ENCODE measurements at places on chromosomes 2 and 18.

DNA sequence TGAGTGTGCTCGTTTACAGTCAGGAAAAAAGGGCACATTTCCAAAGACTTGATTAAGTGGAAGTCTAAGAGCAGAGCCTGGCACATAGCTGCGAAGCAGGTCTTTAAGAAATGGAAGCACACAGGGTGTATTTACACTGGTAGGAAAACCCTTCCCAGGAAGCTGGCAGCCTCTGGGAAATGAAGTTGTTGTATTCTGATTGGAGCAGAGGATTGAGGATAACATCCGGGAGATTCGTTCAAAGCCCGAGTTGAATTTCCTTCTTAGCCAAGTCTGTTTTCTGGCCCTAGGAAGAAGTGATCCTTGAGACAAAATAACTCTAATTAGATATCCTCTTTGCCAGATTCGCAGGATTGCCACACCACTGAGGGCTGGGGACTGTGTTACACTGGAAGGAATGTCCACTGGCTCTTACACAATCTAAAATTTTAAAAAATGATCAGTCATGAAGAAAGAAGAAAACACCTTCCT lies 75.9 kb downstream of the ITGB1BP1 start:
- no peak for DNase-seq

DNA sequence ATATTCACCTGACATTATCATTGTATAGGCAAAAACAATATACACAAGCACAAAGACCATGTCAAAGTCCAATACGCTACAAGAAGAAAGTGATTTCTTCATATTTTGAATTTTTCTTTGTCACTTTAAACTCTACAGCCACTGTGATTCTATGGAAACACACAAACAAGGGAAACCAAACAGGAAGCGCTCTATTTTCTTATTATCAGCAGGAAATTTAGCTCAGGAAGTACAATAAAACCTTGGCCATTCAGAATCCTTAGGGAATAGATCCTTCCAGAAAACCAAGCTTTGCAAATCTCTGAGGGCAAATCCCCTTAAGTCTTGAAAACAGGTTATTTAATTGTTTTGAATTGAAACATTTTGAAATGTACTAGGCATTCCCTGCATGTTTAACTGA lies 336.2 kb downstream of the EPHA4 start:
- no peak for DNase-seq

DNA sequence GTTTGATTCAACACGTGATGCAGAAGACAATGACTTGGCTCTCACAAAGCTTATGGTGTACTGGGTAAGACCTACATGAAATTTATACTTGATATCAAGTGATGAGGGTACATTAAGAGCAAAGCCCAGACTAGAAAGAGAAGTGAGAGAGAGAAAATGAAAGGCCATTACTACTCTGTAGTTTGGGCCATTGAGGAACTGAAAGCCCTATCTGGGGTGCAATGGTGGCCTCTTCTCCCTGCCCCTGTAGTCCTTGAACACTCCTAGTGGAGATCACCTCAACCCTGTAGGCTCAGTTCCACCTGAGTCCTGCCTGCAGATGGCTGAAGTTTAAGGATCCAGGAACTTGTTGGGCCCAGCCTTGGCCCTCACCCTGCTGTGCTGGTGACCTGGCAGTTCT lies 569.8 kb upstream of the MEX3C start:
- no peak for DNase-seq

DNA sequence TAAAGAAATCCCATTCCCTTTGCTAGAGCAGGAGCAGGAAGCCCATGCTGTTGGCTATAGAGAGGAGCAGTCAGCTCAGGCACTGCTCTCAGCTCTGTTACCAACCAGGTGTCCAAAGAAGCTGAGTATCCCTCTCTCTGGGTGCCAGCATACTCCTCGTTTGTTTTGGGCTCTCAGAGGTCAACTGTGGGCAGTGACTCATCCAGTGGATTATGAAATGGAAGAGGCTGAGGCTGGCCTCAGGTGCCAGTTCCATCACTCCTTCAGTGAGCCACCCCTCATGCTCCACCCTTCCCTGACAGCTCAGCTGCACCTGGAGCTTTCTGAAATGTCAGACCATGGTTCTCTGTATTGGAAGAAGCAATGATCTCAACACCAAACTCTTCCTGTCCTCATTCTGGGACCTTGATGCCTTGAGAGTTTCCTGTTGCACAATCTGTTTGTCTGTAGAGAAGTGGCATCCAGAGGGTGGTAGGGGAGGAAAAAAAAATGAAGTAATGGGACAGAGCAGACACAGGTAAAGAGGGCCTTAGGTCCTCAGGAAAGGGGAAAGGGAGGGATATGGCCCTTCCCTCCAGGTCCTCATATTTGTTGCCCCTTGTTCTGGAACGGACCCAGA lies 31.2 kb upstream of the EN1 start:
- DNase-seq, result no peak

DNA sequence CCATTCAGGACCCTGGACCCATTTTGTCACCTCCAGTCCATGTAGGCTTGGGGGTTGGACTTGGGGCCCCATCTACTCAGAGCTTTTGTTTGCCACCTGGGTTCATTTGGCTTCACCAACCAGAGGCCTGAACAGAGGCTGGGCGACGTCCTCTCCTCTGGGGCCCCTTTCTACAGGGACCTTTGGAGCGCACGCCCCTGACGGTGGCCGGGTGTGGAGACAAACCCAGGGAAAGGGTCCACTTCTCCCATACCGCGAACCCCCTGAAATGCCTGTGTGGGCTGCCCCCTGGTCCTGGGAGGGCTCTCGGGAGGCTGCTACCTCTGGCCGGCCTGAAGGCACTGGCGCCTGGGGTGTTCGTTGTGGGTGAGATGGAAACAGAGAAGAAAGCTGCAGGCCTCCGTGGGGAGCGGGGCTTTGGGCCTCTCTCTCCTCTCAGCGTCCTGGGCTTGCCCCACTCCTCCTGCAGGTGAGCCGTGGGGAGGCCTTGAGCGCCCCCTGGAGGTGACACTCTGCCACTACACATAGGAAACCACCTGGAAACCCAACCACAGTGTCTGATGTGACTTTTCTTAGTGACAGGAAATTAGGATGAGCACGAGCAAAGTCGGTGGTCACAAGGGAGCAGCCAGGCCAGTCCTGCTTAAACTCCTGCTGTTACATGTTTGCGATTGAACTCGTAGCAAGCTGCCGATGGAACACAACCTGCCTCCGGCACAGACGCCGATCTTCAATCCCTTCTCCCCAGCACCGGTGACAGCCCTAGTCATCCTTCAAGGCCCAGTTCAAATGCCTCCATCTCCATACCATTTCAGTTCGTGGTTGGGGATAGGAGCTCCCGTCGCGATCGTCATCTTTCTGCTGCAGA lies 12.0 kb upstream of the NTSR2 start:
- no peak for DNase-seq

- DNase-seq, result no peak
Measured at GRCh38 chr2:237943395-237944094, 23.3 kb upstream of the UBE2F start.

DNA sequence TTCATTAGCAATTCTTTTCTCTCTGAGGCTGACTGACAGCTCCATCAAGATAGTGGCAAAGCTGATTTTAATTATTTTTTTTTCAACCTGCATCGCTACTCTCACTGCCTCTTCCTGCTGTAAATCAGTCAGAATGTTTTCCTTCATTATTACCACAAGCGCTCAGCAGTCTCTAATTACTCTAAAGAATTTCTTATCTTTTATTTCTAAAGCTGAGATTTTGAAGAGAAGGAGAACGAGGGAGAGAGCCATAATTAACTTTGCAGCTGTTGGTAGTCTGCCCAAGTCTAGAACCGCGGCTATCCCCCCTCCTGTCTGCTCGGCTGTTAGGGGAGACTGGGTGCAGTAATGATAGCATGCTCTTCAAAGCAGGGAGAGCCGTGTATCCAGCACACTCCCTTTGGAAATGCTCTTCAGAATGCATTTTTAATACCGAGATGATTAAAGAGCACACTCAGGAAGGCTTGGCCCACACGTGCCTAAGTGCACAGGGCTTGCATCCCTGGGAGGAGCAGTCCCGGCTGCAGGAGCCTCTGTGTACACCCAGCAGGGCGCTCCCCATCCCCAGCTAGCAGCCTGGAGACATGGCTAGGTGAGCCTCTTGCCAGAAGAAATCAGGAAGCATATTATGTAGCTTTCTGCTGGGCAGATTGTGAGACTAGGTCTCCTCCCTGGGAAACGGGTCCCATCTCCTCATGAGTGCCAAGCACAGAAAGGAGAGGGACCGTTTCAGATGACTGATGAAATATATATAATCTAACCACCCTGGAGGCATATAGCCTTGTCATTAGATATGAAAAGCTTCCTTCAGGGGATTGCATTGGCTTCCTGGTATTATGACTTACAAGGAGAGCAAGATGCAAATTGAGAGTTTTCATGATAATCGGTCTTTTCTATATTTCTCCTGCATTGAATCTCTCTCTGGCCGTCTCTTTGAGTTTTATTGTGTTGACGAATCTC lies 555.2 kb downstream of the CMPK2 start:
- peak; percentile 23 for DNase-seq

- no peak for DNase-seq
Measured at GRCh38 chr2:234694244-234695013, 197.5 kb upstream of the ARL4C start.

GRCh38 chr2:23505984-23506380 lies 121.0 kb downstream of the KLHL29 start:
- DNase-seq, result no peak

- no peak for DNase-seq
Measured at GRCh38 chr2:231634951-231635875, 42.5 kb downstream of the TEX44 start.

DNA sequence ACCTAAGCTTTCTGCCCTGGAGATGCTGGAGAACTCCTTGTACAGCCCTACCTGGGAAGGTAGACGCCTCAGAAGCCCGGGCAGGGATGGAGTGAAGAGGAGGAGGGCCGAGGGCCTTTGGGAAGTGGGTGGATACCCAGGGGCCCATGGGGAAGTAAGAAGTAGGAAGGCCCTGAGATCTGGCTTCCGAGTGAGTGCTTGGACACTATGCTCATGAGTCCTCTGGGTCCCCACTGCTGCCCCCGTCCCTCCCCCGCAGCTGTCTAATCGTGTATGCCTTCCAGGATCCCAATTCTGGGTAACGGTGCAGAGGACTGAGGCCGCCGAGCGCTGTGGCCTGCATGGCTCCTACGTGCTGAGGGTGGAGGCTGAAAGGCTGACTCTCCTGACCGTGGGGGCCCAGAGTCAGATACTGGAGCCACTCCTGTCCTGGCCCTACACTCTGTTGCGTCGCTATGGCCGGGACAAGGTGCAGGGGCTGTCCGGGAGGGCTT lies 1.1 kb downstream of the DOK1 start:
- DNase-seq, result no peak

DNA sequence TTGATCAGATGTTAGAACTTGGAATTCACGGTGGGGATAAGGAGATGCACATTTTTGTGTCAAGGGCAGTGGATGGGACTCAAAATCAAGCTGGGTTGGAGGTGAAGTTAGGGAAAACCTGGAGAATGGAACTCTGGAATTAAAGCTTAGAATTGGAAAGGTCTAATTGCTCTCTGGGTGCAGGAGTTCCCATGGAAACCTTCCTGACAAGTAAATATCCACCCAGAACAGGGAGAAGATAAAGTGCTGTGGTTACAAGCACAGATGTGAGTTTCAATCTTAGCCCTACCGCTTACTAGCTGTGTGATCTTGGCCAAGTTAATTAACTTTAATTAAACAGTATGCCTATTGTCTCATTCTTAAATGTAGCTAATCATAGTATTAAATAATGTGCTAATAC lies 71.3 kb upstream of the TCF7L1 start:
- no peak for DNase-seq

DNA sequence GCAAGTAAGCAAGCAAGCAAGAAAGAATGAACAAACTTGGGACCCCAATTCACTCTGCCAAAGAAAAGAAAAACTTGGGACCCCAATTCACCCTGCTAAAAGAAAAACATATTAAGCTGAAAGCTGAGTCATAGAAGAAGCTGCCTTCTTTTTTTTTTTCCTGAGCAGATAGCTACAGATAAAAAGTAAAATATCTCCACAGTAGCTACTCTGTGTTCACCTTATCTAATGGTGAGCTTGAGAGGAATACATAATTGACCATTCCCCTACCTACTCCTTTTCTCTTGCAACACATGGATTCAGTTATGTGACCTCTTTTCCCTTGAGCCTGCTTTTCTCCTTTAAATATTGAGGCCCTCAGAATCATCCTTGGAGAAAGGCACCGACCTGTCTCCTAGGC lies 63.0 kb downstream of the MCFD2 start:
- DNase-seq, result no peak

- no peak for DNase-seq
Measured at GRCh38 chr2:119484834-119485233, 39.4 kb downstream of the SCTR start.

GRCh38 chr18:79523206-79523735 lies 127.5 kb downstream of the NFATC1 start:
- DNase-seq, result no peak

DNA sequence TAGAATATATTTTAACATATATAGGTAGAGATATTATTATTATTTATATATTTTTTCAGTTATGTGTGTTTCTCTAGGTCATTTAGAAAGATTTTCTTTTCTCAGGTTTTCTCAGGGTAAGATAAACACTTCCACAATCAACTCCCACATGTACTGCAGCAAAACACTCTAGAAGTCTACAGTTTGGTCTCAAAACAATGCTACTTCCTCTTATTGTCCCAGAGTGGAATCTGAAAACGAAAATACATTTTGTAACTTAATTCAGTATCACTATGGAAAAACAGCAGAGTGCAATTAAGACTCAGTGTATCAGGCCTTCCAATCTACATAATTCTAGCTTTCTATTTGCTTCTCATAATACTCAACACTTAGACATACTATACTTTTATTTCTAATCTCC lies 190.1 kb upstream of the SLC35G4 start:
- DNase-seq, result no peak

GRCh38 chr18:54392543-54393023 lies 34.9 kb downstream of the C18orf54 start:
- DNase-seq, result peak; percentile 38

DNA sequence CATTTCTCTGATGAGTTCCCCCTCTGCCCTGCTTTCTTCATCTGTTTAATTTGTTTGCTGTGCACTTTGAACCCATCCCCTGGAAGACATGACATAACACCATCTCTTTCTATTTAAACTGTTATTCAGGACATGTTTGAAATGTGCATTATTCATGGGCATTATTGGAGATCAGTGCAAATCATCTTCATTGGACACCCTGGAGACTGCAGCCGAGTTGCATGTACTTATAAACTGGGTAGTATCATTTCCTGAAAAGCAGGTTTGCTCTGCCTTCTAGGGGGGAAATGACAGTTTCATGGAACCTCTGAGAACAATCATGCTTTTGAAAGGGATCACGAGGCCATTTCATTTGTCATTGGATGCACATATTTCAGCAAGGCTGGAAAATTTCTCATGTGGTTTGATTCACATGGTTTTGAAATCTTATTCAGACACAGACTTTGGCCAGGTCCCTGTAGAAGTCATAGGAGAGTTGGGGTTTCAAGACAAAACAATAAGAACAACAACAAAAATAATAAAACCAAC lies 462.8 kb upstream of the MEX3C start:
- DNase-seq, result no peak

- peak; percentile 22 for DNase-seq
Measured at GRCh38 chr2:18795906-18796305, 206.5 kb upstream of the NT5C1B start.

DNA sequence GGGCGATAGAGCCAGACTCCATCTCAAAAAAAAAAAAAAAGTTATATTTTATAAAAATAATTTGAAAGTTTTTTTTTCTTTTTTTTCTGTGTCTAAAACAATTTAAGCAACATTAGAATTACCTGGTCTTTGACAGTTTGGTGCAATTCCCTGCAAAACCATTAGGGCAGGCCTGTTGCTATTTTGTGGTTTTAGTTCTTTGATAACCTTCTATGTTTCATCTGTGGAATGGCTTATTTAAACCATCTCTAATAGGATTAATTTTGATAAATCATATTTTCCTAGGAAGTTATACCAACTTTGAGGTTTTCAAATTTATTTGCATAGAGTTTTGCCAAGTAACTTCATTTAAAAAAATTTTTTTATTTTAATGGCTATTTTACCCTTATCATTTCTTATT lies 141.2 kb upstream of the TWIST2 start:
- DNase-seq, result no peak

Measured in fibroblast of skin of left quadriceps (primary cell).